ENCODE measurements at places on chromosomes 3 and 15.

- DNase-seq = no peak
Observed at GRCh38 chr3:21750831-21751391, at the start of gene ZNF385D. ZNF385D (minus strand) TSS chr3:21751210; CDS start chr3:21750916, 294 bp downstream.

- no peak for DNase-seq
Observed at GRCh38 chr15:80991421-80991820, 1.8 kb upstream of the MESD start.

DNA sequence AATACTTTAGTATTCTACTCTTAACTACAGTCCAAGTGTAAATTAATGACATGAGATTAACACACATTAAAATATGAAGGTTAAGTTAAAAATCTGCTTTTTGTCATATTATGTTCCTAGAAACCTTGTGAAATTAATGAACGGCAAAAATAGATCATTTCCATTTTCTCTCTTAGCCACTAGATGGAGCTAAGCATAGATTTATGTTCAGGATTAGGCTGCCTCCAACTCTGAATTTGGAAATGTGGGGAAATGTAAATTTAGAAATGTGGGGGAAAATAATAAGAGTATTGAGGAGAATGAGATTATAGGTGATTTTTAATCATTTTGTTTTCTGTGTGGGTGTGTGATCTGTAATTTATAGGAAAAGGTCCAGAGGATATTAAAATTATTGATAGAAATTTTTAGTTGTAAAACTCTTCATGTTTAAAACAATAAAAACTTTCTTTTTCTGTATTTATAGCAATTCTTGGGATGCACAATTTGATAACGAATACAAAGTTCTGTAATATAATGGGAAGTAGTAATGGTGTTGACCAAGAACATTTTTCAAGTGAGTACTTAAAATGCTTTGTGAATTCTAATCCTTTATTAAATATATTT lies 59.2 kb downstream of the TMOD3 start:
- DNase-seq = no peak

DNA sequence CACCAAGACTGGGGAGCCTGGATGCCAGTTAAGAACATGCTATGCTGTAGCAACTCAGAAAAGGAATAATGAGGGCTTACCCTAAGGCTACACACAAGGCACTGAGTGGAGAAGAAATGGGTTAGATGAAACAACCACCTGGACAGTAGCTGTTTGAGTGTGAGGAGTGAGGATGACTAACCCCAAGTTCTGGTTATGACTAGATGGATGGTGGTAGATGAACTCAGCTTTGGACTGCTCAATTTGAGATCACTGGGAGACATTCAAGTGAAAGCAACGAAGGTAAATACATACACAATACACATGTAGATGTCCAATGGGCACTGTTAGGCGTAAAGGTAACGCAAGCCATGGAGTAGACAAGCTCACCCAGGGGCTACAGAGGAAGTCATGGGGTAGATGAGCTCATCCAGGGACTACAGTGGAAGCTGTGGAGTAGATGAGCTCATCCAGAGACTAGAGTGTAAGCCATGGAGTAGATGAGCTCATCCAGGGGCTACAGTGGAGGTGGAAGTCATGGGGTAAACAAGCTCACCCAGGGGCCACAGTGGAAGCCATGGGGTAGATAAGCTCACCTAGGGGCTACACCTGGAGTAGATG lies 98.3 kb downstream of the ANO10 start:
- DNase-seq = no peak

Measured in activated CD8-positive, alpha-beta memory T cell treated with anti-CD3 and anti-CD28 coated beads for 1 hour (primary cell).